Aorta (tissue), 5 donors: ENCODE measurements at places on chromosomes 7 and 10.

GRCh38 chr7:131241386-131241785 lies 86.3 kb upstream of the MKLN1 start:
- no peak for DNase-seq

- DNase-seq = no peak
These were observed 1024.2 kb downstream of the GRM8 start for GRCh38 chr7:126228356-126229061.

- no peak for DNase-seq
These were observed 1.1 kb downstream of the ZNF777 start for GRCh38 chr7:149459540-149460452.

DNA sequence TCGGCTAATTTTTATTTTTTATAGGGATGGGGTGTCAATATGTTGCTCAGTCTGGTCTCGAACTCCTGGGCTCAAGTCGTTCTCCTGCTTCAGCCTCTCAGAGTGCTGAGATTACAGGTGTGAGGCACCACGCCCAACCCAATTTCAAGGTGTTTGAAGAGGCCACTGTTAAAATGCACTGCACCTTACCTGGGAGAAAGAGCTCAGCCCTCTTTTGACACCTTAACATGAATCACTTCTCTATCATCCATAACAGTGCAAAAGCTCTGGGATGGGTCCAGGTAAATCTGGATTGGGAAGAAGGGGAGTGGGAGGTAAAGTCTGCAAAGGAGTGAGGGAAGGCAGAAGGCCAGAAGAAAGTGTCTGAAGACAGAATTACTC lies 557 bp upstream of the ZNF282 start:
- no peak for DNase-seq

DNA sequence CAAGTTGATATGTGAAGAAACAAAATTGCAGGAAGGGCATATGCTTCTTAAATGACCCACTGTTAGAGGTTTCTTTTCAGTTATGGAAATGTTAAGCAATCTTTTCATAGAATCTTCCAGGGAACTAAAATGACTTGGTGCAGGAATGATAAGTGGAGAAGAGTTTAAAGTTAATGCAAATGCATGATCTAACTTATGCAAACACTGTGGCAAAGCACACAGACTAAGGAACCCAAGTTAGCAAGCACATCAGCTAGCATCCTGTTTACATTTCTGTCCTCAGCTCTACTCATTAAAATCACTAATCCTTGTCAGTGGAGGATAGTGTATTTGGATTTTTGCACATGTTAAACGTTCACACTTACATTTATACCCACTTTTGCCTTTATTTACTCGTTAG lies 9.3 kb downstream of the CLCN1 start:
- DNase-seq = no peak

DNA sequence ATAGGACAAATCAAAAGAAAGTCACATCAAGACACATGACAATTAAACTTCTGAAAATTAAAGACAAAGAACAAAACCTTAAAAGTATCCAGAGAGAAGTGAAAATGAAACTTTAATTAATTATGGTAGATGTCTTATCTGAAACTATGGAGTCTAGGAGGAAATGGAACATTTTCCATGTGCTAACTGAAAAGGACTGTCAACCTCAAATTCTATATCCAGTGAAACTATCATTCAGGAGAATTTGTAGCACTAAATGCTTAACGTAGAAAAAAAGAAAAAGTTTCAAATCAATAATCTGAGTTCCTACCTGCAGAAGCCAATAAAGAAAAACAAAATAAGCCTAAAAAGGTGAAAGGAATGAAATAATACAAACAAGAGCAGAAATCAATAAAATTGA lies 33.1 kb upstream of the C10orf71 start:
- DNase-seq = no peak

DNA sequence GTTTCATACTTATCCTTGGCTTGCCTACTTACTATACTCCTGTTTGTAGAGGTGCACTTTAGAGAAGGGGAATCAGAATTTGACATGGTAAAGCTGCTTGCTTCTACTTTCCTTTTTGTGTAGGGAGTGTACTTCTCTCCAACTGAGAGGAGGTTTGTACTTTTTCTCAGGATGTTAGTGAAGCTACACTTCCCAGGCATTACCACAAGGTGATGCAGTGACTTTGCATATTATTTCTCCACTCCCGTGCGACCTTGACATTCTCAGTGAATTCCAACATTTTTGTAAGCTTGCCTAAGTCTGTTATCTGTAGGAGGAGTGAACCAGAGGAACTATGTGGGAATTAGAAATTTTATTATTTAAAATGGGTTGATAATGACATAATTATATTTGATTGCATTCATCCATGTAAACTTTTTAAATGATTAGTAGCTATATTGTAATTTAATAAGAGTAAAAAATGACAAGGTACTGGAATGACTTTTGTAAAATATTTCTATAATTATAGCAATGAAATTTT lies 5.2 kb downstream of the TAX1BP1 start:
- no peak for DNase-seq

DNA sequence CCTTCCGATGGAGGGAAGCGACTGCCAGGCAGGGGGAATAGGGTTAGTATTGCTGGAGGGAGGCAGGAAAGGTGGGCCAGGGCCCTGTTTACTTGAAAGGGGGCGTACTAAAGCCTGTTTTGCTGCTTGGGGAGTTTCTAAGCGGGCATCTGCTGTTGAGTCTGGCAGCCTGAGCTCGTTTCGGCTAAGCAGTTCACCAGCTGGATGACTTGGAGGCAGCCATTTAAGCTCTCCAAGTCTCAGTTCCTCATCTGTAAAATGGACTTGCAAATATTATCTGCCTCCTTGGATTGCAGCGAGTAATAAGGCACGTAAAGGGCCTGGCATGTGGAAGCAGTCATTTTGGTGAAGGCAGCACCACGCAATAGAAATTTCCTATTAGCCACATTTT lies 44.0 kb downstream of the LDB3 start:
- DNase-seq = no peak

GRCh38 chr7:83366629-83367028 lies 203.9 kb upstream of the PCLO start:
- DNase-seq = no peak

DNA sequence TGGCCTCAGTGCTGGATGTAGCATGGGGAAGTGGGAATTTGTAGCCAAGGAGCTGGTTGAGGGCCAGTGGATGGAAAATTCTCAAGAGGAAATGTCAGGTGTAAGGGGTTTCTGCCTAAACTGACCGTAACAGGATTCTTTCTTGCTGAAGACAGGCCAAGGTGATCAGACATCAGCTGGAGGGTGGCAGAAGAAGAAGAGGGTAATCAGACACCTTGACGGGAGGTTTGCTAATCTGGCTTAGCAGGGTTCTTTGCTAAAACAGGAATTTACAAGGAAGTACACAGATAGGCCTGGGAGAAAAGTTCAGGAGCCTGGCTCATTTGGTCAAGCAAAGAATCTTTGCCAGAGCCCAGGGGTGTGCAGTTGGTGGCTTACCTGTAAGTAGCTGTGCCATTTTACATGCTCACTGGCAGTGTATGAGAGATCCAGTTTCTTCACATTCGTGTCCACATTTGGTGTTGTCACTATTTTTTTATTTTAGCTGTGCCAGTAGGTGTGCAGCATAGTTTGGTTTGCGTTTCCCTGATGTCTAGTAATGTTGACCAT lies 73.7 kb downstream of the BMPR1A start:
- no peak for DNase-seq

GRCh38 chr10:11097686-11098085 lies 80.0 kb downstream of the CELF2 start:
- DNase-seq = no peak

DNA sequence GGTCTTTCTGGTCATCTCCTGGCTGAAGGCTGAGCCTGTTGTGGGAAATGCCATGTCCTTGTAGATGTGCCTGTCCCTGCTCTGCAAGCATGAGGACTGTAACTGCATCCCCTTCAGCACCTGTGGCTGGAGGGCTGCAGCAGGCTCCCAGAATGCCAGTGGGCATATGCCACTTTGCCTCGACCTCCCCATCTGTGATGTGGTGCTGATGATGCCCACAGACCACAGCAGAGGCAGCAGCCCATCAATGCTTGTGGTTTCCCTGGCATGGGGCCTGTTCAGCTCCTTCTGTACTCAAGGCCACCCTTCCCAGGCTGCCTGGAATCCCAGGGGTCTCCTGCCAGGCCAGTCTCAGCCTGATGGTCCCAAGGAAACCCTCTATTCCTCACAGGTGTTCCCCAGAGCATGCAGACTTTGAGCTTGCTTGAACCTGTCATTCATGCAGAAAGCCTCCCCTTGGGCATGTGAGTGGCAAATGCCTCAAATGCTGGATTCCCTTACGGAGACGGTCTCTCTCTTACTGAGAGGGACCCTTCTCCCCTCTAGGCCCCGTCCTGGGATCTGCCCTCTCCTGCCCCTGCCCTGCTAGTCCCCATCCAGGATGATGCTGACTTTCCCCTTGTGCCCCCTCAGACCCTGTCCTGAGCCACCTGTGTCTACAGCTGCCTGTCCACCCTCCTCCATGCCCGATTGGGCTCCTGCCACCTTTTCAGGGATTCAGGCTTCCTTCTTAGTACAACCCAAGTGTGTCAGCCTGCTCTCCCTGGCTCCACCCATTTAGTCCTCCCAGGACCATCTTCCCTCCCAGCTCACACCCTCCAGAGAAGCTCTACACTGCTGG lies 50.9 kb upstream of the ANTXRL start:
- peak; percentile 35 for DNase-seq

DNA sequence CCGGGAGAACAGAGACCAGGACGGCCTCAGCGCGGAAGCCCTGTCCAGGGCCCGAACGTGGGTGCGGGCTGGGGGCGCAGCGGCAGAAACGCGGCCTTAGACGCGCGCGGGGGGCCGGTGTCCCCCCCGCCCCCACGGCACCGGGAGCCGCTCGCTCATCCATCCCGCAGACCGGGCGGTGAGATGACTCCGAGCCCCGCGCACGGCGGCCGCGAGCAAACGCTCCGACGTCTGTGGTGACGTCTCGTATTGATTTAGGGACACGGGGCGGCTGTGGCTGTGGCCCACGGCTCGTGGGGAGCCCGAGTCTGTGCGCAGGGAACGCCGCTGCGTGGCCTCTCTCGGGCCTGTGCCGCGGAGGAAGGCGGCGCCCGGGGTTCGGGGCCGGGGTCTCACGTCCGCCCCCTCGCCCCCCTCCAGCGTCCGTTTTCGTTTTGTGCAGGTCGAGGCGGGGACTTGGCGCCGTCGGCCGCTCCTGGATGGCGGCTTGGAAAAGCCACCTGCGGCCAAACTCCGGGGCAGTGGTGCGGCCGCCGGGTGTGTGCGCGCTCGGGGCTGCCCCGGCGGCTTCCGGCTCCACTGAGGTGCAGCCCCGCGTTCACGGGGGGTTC lies 1.0 kb upstream of the NKX6-2 start:
- DNase-seq = no peak

DNA sequence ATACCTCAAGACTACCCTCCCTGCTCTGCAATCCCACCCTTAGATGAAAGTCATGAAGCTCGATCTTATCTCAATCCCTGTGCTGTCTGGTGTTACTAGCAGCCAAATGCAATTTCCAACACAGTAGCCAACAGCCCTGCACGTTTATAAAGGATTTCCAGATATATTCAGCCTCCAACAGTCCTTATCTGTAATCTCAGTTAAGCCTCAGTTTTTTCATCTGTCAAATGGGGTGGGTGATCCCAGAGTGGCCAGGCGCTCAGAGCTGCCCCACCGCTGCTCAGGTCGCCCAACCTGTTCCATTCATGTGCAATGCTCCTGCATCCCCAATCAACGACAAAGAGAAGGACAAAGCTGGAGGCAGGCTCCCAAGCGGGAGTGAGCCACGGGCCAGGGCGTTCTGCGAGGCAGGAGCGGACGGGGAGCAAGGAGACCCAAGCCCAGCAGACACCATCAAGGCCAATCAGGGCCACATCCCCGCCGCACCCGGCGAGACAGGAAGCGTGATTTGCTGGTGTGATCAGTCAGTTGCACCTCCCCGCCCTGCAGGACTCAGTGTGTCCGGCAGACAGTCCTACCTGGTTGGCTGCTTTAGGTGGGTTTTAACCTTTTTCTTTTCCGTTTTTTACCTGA lies 19.7 kb downstream of the PDGFA start:
- peak; percentile 74 for DNase-seq

- no peak for DNase-seq
These were observed 7.7 kb downstream of the UNC5B start for GRCh38 chr10:71219918-71220688.

DNA sequence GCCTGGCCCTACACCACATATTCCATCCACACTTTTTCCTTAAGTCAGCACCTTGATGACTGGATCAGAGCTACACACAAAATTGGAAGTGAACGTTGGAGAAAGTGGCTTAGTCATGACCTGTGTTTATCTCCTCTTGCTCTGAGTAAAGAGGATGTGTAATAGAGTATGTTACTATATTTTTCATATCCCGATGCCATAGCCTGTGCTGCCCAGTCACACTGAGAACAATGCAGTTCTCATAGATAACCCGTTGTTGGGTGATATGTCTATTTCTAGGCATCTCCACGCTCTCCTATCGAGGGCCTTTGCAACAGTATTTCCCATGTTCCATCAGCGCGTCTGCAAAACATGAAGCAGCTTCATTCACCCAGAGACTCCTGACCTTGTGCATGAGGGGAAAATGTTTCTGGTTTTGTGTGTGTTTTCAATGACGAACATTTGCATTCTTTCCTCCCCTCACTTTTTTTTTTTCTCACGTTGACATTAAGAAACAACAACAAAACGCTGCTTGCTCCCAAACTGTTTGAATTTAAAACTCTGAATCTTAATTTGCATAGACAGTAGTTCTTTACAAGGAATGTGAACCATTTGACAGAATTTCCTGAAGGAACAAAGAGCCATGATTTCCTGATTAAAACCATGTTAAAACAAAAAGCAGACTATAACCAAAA lies 43.4 kb downstream of the GRK5 start:
- no peak for DNase-seq

GRCh38 chr10:128694851-128695725 lies 568.9 kb upstream of the MKI67 start:
- no peak for DNase-seq

DNA sequence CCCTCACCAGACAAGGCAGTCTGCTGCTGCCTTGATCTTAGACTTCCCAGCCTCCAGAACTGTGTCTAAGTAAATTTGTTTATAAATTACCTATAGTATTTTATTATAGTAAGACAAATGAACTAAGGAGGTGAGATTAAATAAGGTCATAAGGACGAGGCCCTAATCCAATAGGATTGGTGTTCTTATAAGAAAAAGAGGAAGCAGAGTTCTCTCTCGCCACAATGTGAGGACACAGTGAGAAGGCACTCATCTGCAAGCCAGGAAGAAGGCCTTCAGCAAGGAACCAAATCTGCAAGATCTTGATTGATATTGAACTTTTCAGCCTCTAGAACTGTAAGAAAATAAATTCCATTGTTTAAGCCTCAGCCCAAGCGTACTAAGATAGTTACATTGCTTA lies 6.1 kb upstream of the ZNF438 start:
- DNase-seq = no peak

- no peak for DNase-seq
These were observed 434.2 kb downstream of the LRMDA start for GRCh38 chr10:75865413-75866299.

DNA sequence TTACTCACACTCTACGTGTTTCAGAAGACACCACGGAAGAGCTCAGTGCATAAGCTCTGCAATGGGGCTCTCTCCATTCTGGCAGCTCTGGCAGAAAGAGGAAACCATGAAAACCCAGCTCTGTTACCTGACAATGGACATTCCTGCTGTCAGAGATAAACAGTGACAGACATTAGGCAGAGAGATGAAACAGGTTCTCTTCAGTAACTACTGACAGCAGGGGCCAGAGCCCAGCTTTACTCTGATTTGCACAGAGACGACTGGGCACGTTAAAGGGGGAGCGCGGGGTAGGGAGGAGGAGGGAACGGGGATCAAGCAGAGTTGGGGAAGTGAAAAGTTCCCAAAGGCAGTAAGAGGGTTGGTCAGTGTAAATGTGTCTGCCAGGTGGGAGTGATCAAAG lies 206.1 kb downstream of the RAMP3 start:
- DNase-seq = no peak

GRCh38 chr7:133300088-133300487 lies 47.2 kb downstream of the EXOC4 start:
- DNase-seq = no peak
